Esophagus muscularis mucosa (tissue), 4 donors: ENCODE measurements at places on chromosomes 2 and 18. TPM values are rescaled to one million over a fixed set of nuclear protein-coding genes. Genes with fewer than 3 reads are reported as not detected.

GRCh38 chr2:26016012-26016705 lies 17.7 kb upstream of the RAB10 start:
- peaks cover 20% of the 10 kb centered on the region for H3K4me1 ChIP-seq
- H3K27ac ChIP-seq = no peak overlapping the region
- DNase-seq = no peak
- no peaks in the 10 kb centered on the region for H3K27me3 ChIP-seq
- no peak overlapping the region for H3K4me3 ChIP-seq

GRCh38 chr2:74278176-74278575 lies 65.0 kb downstream of the SLC4A5 start:
- no peaks in the 10 kb centered on the region for H3K27me3 ChIP-seq
- H3K4me1 ChIP-seq = no peaks in the 10 kb centered on the region
- no peak overlapping the region for H3K4me3 ChIP-seq

- H3K27ac ChIP-seq = no peak overlapping the region
- DNase-seq = no peak
- no peaks in the 10 kb centered on the region for H3K27me3 ChIP-seq
- H3K36me3 ChIP-seq = no peaks in the 10 kb centered on the region
- no peak overlapping the region for H3K4me3 ChIP-seq
Observed at GRCh38 chr2:169320561-169320960, 41.8 kb downstream of the LRP2 start.

DNA sequence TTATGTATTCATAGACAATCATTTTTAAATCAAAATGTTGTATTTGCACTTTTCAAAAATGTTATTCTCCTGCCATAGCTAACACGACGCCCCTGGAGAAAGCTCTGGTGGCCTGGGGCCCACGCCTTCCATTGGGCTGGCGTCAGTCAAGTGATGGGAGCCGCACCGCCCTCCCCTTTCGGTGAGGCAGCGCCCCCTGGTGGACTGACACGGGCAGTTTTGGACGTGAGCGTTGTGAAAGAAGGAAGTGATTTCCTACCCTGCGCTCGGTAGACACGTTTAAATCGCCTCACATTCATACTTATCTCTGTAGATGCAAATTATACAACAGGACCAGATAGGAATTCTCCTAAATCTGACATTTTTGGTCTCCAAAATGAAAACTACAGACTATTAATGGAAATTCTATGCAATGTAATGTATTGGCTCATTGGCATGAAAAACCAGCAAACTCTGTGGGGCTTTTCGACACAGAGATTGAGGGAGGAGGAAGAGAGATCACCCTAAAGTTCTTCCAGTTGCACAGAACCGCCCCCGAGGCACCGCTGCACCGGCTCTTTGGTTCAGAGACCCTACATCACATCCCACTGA lies 326.2 kb upstream of the SOX11 start:
- DNase-seq = peak; percentile 90
- no peaks in the 10 kb centered on the region for H3K36me3 ChIP-seq
- no peaks in the 10 kb centered on the region for H3K27me3 ChIP-seq

- H3K27me3 ChIP-seq = no peaks in the 10 kb centered on the region
- no peak for DNase-seq
- no peak overlapping the region for H3K27ac ChIP-seq
- no peaks in the 10 kb centered on the region for H3K4me1 ChIP-seq
- H3K4me3 ChIP-seq = no peak overlapping the region
Observed at GRCh38 chr2:178997477-178997876, 52.5 kb downstream of the CCDC141 start.

GRCh38 chr2:158716921-158717320 lies 78.2 kb upstream of the DAPL1 start:
- no peak overlapping the region for H3K4me3 ChIP-seq
- H3K27me3 ChIP-seq = no peaks in the 10 kb centered on the region
- DNase-seq = peak; percentile 72
- H3K27ac ChIP-seq = peak overlapping the region; percentile 71

GRCh38 chr2:101986804-101987740 lies 4.7 kb upstream of the IL1R2 start:
- no peaks in the 10 kb centered on the region for H3K36me3 ChIP-seq
- no peaks in the 10 kb centered on the region for H3K4me1 ChIP-seq
- no peaks in the 10 kb centered on the region for H3K27me3 ChIP-seq
- no peak overlapping the region for H3K4me3 ChIP-seq
- H3K27ac ChIP-seq = no peak overlapping the region

- peaks cover 16% of the 10 kb centered on the region for H3K4me1 ChIP-seq
- no peak for DNase-seq
- no peaks in the 10 kb centered on the region for H3K36me3 ChIP-seq
- no peak overlapping the region for H3K27ac ChIP-seq
- H3K4me3 ChIP-seq = no peak overlapping the region
Observed at GRCh38 chr2:121287146-121287798, 2.3 kb upstream of the TFCP2L1 start.

DNA sequence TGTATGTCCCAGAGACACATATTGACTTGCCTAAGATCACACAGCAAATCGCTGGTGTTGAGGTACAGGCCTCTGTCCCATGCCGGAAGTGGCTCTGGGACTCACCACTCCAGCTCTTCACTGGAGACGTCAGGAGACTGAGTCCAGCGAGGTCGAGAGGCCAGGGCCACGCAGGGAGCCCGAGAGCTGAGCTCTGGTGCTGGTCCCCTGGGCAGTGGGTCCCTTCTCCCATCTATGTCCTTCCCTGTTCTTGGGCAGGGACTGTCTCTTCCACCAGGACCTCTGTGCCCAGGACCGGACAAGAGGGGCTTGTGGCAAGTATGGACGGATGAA lies 62.4 kb upstream of the TWIST2 start:
- peak overlapping the region; percentile 48 for H3K27ac ChIP-seq
- DNase-seq = no peak
- H3K36me3 ChIP-seq = no peaks in the 10 kb centered on the region
- no peaks in the 10 kb centered on the region for H3K27me3 ChIP-seq
- H3K4me1 ChIP-seq = no peaks in the 10 kb centered on the region
- H3K4me3 ChIP-seq = no peak overlapping the region

DNA sequence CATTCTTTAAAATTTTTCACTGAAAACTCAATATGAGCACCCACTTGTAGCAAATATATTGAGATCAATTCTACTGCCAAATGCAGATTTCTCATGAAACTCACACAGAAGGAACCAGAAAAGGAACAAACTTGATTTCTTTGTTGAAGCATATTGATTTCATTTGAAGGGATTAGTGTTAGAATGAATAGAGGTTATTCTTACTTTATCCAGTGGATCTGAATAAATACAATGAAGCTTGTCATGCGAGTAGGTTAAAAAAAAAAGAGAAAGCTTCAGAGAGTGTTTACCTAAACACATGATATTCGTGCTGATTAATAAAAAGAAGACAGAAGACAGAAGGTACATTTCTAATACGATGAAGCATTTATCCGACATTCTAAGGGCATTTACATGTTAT lies 226.7 kb upstream of the ZSWIM2 start:
- no peaks in the 10 kb centered on the region for H3K4me1 ChIP-seq
- no peaks in the 10 kb centered on the region for H3K27me3 ChIP-seq
- no peak overlapping the region for H3K27ac ChIP-seq
- DNase-seq = no peak
- H3K4me3 ChIP-seq = no peak overlapping the region
- no peaks in the 10 kb centered on the region for H3K36me3 ChIP-seq

DNA sequence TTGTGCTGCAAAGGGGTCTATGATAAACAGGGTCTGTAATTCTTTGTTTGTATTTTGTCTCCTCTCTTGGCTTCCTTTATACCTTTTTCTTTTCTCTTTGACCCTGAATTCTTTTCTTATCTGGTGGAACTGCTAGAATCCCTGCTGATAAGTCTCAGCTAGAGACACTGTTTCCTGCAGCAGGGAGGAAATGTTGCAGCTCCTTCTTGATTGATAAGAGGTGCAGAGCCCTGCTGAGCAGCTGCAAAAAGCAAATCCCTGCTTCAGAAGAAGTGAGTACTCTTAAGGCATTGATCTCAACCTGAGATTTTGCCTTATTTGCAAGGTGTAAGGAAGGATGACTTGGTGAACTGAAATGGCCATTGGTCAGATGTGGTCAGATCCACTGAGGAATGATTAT lies 167.8 kb downstream of the NUP35 start:
- no peak overlapping the region for H3K4me3 ChIP-seq
- no peaks in the 10 kb centered on the region for H3K36me3 ChIP-seq
- no peak overlapping the region for H3K27ac ChIP-seq
- no peak for DNase-seq
- no peaks in the 10 kb centered on the region for H3K27me3 ChIP-seq

Gene TUBA3E
- not detected for total RNA-seq

Gene SLC1A4
- total RNA-seq = 15.1 TPM

Gene HDHD2
- 21.5 TPM for total RNA-seq

Gene RGPD8
- total RNA-seq = 15.8 TPM

Gene OTX1
- total RNA-seq = 0.26 TPM
